ENCODE measurements at places on chromosomes 16 and 17. TPM values are rescaled to one million over a fixed set of nuclear protein-coding genes. Genes with fewer than 3 reads are reported as not detected.

The KRTAP4-12 gene
- not detected for total RNA-seq

The EVPL gene
- total RNA-seq: not detected

The IL34 gene
- total RNA-seq: 0.78 TPM

The KCNG4 gene
- not detected for total RNA-seq

The TMEM238L gene
- total RNA-seq: not detected

The BAIAP3 gene
- 0.37 TPM for total RNA-seq

The G6PC1 gene
- not detected for total RNA-seq

The IRF8 gene
- not detected for total RNA-seq

The ABCC11 gene
- total RNA-seq: 2.6 TPM

The CLEC18B gene
- not detected for total RNA-seq

The SEPHS2 gene
- 25.8 TPM for total RNA-seq

The C16orf92 gene
- total RNA-seq: not detected

The FOXN1 gene
- not detected for total RNA-seq

The TMEM204 gene
- 16.8 TPM for total RNA-seq

The CCL8 gene
- 1.2 TPM for total RNA-seq

The TBC1D3C gene
- not detected for total RNA-seq

The ARL6IP1 gene
- total RNA-seq: 90.5 TPM

The TRIM72 gene
- not detected for total RNA-seq

The KRT31 gene
- total RNA-seq: not detected

The NME1 gene
- 90.9 TPM for total RNA-seq

The CDRT15L2 gene
- total RNA-seq: not detected

The HAS3 gene
- 0.05 TPM for total RNA-seq
